ENCODE measurements at places on chromosomes 11 and 22. TPM values are rescaled to one million over a fixed set of nuclear protein-coding genes. Genes with fewer than 3 reads are reported as not detected.

The TRIM51 gene
- not detected for polyA plus RNA-seq

GRCh38 chr11:134753771-134754520 is 341.9 kb upstream of the B3GAT1 start:
- DNase-seq, result no peak

The NECTIN1 gene
- polyA plus RNA-seq, result 33.1 TPM

The TUB gene
- polyA plus RNA-seq, result 0.70 TPM

DNA sequence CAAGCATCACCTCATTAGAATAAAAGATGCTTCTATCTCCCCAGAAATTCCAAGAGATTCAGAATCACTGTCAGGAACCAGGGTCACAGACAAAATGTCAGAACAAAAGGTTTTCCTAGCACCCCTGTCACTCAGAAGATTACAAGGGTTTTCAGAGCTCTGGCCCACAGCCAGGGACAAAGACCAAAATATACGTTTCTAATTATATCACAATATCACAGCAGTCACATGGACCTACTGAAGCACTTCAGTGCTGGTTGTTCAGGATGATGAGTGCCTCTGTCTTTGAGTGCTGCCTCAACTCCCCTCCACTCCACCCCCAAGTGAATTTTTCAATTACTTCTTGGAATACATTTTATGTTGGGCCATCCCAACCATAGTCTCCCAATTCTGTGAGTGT is 21.9 kb upstream of the RTL6 start:
- DNase-seq, result no peak

GRCh38 chr11:41458641-41459040 is 811 bp downstream of the LRRC4C start:
- no peak for DNase-seq

The DEFB131B gene
- polyA plus RNA-seq, result not detected

DNA sequence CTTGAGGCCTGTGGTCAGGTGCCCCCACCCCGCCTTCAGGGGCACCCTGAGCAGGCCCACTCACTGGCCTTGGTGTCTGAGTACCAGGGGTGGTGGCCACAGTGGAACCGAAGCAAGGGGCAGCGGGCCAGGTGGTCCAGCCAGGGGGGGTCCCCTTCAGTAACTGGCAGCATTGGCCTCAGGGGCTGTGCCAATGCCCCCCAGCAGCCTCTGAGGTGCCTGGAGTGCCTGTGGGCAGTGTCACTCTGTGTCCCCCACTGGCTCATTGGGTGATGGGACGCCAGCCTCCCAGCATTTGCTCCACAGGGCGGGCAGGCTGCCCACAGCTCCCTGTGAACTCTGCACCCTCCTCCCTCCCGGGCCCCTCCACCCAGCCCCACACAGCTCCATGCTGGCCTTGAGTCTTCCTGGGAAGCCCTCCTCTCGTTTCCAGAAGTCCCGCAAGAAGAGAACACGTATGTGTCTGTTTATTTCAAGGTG is 29.5 kb upstream of the CARS1 start:
- DNase-seq, result no peak

DNA sequence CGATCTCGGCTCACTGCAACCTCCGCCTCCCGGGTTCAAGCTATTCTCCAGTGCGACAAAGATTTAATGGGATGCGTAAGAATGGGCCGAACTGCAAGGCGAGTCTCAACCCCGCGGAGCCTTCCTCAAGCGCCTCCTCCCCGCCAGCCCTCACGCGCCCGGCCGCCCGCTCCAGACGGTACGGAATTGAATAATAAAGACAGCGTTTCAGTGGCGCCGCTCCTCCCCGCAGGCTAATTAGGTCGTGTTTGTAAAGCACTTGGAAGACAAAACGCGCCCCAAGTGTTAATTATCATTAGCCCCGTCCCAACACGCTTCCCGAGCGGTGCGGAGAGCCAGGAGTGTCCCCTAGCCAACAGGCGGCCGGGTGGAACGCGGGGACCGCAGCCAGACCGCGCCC is 192.0 kb downstream of the BUD13 start:
- no peak for DNase-seq

DNA sequence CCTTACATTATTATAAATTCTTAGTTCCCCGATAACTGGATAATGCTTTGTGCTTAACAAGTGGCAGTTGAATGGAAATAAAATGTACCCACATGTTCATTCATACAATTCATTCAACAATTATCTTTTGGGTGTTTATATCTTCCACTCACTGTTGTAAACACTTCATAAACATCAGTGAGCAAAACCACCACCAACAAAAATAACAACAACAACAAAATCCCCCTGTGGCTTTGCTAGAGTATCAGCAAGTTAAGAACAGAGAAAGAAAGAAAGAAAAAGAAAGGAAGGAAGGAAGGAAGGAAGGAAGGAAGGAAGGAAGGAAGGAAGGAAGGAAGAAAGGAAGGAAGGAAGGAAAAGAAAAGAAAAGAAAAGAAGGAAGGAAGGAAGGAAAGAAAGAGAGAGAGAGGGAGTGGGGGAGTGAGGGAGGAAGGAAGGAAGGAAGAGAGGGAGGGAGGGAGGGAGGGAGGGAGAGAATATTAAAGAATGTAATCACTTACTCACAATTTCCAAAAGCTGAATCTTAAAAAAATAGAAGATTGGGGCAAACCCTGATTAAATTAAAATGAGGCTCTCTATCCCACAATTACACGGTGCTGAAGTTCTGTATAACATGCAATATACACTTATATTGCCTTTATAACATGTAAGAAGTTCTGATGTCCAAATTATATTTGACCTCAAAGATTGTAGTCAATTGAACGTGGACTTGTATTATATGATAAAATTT is 2238.8 kb downstream of the LRRC4C start:
- no peak for DNase-seq

The OR4C5 gene
- polyA plus RNA-seq, result not detected

The HARBI1 gene
- 3.5 TPM for polyA plus RNA-seq

- DNase-seq, result no peak
Measured at GRCh38 chr11:3611976-3612678, 29.7 kb downstream of the ART5 start.

- DNase-seq, result peak; percentile 83
Measured at GRCh38 chr11:105130189-105130813, 9.3 kb downstream of the CARD18 start.

GRCh38 chr11:27386181-27386845 is 23.3 kb upstream of the CCDC34 start:
- no peak for DNase-seq

The MAJIN gene
- not detected for polyA plus RNA-seq

All from foreskin keratinocyte (primary cell).